ENCODE measurements at places on chromosomes 7 and 10. TPM values are rescaled to one million over a fixed set of nuclear protein-coding genes. Genes with fewer than 3 reads are reported as not detected.

DNA sequence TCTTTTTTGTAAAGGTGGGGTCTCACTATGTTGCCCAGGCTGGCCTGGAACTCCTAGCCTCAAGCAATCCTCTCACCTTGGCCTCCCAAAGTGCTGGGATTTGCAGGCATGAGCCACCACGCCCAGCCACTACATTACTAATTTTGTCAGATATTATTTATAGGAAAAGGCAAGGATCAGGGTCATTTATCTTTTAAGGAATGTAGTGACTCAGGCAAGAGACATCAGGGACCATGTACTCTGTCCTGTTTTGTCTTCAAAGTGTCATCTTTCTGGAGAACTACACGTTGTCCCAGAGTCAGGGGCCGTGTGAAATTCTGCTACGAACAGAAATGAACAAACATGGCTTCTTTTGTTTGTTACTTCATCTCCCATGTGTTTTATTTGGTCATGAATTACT lies 105.3 kb downstream of the NPTX2 start:
- H3K4me1 ChIP-seq: peaks cover 9% of the 10 kb centered on the region
- H3K36me3 ChIP-seq: no peaks in the 10 kb centered on the region
- H3K27ac ChIP-seq: no peak overlapping the region
- no peaks in the 10 kb centered on the region for H3K27me3 ChIP-seq
- no peak overlapping the region for H3K4me3 ChIP-seq

GRCh38 chr10:13440185-13441061 lies 88.4 kb downstream of the BEND7 start:
- H3K36me3 ChIP-seq: no peaks in the 10 kb centered on the region
- H3K4me1 ChIP-seq: peaks cover 41% of the 10 kb centered on the region
- peaks cover 32% of the 10 kb centered on the region for H3K27me3 ChIP-seq
- DNase-seq: peak; percentile 79

The OR6B1 gene
- total RNA-seq: not detected

The TFPI2 gene
- 10.4 TPM for total RNA-seq

DNA sequence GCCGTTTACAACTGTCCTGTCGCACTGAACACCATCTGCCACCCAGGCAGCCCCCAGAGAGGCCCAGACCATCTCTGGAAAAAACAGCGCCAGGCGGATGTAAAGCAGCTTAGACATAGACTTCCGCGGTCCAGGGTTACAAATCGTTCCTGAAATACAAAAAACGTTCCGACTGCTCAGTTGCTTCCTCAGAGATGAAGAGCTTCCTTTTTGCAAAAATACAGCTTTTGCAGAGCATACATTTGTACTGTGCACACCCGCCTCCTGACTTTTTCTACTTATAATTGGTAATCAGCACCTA lies 11.4 kb downstream of the DAGLB start:
- no peak overlapping the region for H3K4me3 ChIP-seq
- no peaks in the 10 kb centered on the region for H3K27me3 ChIP-seq
- H3K27ac ChIP-seq: peak overlapping the region; percentile 28
- peaks cover 22% of the 10 kb centered on the region for H3K4me1 ChIP-seq

DNA sequence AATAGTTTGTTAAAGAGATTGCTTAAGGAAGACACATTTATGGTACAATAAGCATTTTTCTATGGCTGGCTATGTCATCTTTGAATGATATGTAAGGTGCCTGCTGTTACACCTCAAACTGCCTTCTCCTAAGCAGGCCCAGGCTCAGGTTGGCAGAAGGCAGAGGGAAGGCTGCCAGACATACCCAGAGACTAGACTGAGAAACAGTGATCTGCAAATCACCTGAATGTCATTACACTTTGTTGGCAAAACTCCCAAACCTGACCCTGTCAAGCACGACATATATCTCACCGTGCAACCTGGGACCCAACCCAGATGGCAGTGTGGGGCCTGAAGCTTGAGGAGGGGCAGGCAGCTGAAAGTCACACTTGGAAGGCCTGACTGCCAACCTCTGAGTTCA lies 136.6 kb upstream of the TARP start:
- peaks cover 7% of the 10 kb centered on the region for H3K4me1 ChIP-seq
- H3K4me3 ChIP-seq: no peak overlapping the region
- H3K27ac ChIP-seq: no peak overlapping the region
- no peak for DNase-seq
- H3K36me3 ChIP-seq: no peaks in the 10 kb centered on the region

- no peak for DNase-seq
- no peak overlapping the region for H3K4me3 ChIP-seq
- no peaks in the 10 kb centered on the region for H3K27me3 ChIP-seq
- H3K27ac ChIP-seq: no peak overlapping the region
- H3K36me3 ChIP-seq: no peaks in the 10 kb centered on the region
These were observed 31.7 kb downstream of the TFPI2 start for GRCh38 chr7:93858857-93859256.

GRCh38 chr10:132311338-132311939 lies 3.7 kb upstream of the STK32C start:
- H3K27ac ChIP-seq: no peak overlapping the region
- peaks cover 5% of the 10 kb centered on the region for H3K36me3 ChIP-seq
- no peak for DNase-seq
- H3K27me3 ChIP-seq: peaks cover 47% of the 10 kb centered on the region
- peaks cover 13% of the 10 kb centered on the region for H3K4me1 ChIP-seq

DNA sequence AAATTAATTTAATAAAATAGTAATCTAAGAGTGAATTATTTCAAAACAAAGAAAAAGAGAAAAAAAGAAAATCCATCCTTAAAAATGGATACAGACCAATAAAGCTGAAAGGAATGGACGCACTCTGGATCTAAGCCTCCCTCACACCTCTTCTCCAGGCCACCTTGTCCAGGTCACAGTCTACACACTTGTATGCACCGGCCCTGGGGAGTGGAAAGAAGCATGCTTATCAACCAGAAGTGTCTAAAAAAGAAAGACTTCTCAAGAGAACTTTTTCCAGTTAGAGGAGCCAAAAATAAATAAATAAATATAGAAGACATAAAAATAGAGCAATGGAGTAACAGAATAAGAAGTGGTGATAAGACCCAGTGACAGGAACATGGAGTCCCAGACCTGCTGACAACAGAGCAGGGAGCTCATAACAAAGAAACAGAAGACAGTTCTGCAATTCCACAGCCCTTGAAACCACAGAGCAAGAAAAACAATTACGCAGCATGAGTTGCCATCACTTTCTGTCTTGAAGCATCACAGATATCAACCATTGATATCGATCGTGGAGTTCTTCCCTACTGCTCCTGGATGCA lies 311.7 kb upstream of the NFE2L3 start:
- H3K36me3 ChIP-seq: no peaks in the 10 kb centered on the region
- no peak overlapping the region for H3K4me3 ChIP-seq
- no peak for DNase-seq
- peaks cover 14% of the 10 kb centered on the region for H3K4me1 ChIP-seq
- H3K27ac ChIP-seq: no peak overlapping the region

The NPTX2 gene
- 17.0 TPM for total RNA-seq

- H3K27me3 ChIP-seq: no peaks in the 10 kb centered on the region
- 0 out of 2 replicates have a peak, but pooled peaks cover 3% of the 10 kb centered on the region for H3K4me1 ChIP-seq
- H3K36me3 ChIP-seq: no peaks in the 10 kb centered on the region
- H3K27ac ChIP-seq: no peak overlapping the region
- H3K4me3 ChIP-seq: no peak overlapping the region
These were observed 37.6 kb downstream of the PPIF start for GRCh38 chr10:79384773-79385391.

The HSPA12A gene
- total RNA-seq: 5.2 TPM

DNA sequence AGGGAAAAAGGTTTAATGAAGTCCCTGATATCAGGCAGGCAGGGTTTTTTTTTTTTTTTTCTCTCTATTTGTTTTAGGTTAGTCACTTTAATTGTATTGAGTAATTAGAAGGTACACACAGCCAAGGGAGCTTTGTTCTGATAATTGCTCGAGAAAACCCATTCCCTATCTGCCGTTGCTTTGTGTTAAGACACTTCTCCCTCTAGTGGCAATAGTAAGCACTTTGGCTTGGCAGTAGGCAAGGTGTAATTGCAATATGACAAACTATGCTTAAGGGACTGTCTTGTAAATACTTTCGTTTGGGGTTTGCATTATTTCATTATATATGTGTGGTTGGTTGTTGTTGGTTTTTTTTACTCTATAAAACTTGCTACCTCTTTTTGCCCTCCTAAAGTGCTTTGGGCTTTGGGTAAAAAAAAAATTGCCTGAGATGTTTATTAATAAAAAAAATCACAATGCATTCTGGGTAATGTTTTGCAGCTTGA lies 113.4 kb downstream of the BTRC start:
- H3K36me3 ChIP-seq: no peaks in the 10 kb centered on the region
- H3K4me1 ChIP-seq: peaks cover 28% of the 10 kb centered on the region
- H3K27ac ChIP-seq: no peak overlapping the region
- no peak overlapping the region for H3K4me3 ChIP-seq

- H3K4me3 ChIP-seq: no peak overlapping the region
- no peak overlapping the region for H3K27ac ChIP-seq
- no peaks in the 10 kb centered on the region for H3K27me3 ChIP-seq
- DNase-seq: no peak
- H3K36me3 ChIP-seq: no peaks in the 10 kb centered on the region
These were observed 71.0 kb downstream of the NRP1 start for GRCh38 chr10:33263453-33263852.

DNA sequence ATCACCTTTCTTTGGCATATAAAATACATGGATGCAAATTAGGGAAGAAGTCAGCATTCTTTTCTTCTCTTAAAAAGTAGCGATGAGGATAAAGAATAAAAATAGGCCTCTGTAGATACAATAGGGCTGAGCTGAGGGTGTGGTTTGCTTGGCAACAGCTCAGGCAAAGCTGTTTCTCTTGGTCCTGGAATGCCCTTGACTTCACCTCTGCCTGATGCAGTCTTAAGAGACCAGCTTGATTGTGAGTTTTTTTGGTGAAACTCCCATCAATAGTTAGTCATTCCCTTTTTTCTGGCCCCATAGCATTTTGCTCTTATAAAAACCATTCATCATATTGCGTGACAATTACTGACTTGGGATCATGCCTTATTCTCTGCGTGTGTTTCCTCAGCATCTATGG lies 42.1 kb upstream of the MKLN1 start:
- H3K27ac ChIP-seq: no peak overlapping the region
- DNase-seq: no peak
- no peaks in the 10 kb centered on the region for H3K36me3 ChIP-seq
- H3K4me1 ChIP-seq: peaks cover 16% of the 10 kb centered on the region
- H3K27me3 ChIP-seq: no peaks in the 10 kb centered on the region

The RPA3 gene
- 97.8 TPM for total RNA-seq

- H3K4me1 ChIP-seq: no peaks in the 10 kb centered on the region
- H3K36me3 ChIP-seq: peaks cover 32% of the 10 kb centered on the region
- no peak overlapping the region for H3K27ac ChIP-seq
- H3K4me3 ChIP-seq: no peak overlapping the region
- peak; percentile 45 for DNase-seq
These were observed 23.7 kb upstream of the DDC start for GRCh38 chr7:50588937-50589336.

The MYPN gene
- total RNA-seq: 0.05 TPM

GRCh38 chr10:121644501-121644900 lies 46.3 kb upstream of the FGFR2 start:
- DNase-seq: no peak
- H3K4me3 ChIP-seq: no peak overlapping the region
- peaks cover 11% of the 10 kb centered on the region for H3K36me3 ChIP-seq
- H3K4me1 ChIP-seq: peaks cover 17% of the 10 kb centered on the region

The GIMAP6 gene
- total RNA-seq: 0.18 TPM

GRCh38 chr10:96501985-96502384 lies 11.7 kb downstream of the TLL2 start:
- no peaks in the 10 kb centered on the region for H3K36me3 ChIP-seq
- H3K27me3 ChIP-seq: no peaks in the 10 kb centered on the region
- no peak for DNase-seq
- H3K27ac ChIP-seq: no peak overlapping the region
- peaks cover 19% of the 10 kb centered on the region for H3K4me1 ChIP-seq

DNA sequence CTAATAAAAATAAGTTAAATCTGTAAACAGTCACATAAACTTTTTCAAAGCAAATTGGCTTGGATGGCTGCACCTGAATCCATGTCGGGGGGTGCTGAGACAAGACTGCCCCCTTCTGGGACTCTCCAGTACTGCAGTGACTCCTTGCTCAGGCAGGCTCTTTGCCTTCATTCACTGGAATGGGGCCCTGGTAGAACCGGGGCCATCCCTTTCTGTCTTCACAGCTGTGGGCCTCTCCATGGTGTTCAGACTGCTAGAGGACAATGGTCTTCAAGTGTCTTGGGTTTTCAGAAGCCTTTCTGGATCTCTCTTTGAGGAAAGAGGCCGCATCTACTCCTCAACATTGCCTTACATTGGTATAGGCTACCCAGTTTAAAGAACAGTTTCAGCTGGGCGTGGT lies 16.1 kb upstream of the IMPDH1 start:
- H3K27me3 ChIP-seq: no peaks in the 10 kb centered on the region
- H3K4me1 ChIP-seq: peaks cover 2% of the 10 kb centered on the region
- no peaks in the 10 kb centered on the region for H3K36me3 ChIP-seq
- H3K4me3 ChIP-seq: no peak overlapping the region
- H3K27ac ChIP-seq: no peak overlapping the region

DNA sequence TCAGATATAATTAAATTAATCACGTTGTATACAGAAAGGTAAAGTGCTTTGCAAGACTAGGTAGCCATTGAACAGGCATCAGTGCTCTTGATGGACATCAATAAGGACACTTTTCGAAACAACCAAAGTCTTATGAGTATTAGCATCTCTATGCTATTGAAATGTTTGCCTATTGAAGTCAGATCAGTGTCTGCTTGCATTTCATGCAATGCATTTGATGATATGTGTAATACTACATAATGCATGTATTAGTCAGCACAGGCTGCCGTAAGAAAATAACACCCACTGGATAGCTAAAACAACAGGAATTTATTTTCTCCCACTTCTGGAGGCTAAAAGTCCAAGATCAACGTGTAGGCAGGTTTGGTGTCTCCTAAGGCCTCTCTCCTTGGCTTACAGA lies 209.3 kb upstream of the PLXDC2 start:
- H3K27me3 ChIP-seq: no peaks in the 10 kb centered on the region
- no peaks in the 10 kb centered on the region for H3K36me3 ChIP-seq
- H3K4me1 ChIP-seq: no peaks in the 10 kb centered on the region

The WDFY4 gene
- 0.25 TPM for total RNA-seq

DNA sequence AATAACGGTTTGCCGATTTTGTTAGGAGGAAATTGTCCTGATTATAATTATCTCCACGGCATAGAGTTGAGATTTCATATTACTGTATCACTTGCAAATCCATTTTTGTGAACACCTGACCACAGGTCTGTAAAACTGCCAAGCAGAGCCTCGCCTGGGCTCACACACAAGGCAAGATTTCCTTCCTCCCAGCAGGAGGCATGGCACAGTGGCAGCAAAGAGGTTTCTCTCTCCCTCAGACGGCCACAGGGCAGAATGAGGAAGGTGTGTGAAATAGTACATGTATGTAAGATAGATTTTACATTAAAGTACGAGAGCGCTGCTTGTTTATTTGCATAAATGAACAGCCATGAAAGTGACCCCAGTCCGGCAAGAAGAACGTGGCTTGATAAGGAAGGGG lies 130.1 kb downstream of the CELF2 start:
- no peaks in the 10 kb centered on the region for H3K27me3 ChIP-seq
- no peak overlapping the region for H3K27ac ChIP-seq
- DNase-seq: no peak
- no peaks in the 10 kb centered on the region for H3K36me3 ChIP-seq
- no peak overlapping the region for H3K4me3 ChIP-seq

The PCDH15 gene
- 0.48 TPM for total RNA-seq
